Left lobe of liver (tissue), 2 donors: ENCODE measurements at places on chromosomes 7 and 10. TPM values are rescaled to one million over a fixed set of nuclear protein-coding genes. Genes with fewer than 3 reads are reported as not detected.

The MBL2 gene
- total RNA-seq, result 108 TPM

DNA sequence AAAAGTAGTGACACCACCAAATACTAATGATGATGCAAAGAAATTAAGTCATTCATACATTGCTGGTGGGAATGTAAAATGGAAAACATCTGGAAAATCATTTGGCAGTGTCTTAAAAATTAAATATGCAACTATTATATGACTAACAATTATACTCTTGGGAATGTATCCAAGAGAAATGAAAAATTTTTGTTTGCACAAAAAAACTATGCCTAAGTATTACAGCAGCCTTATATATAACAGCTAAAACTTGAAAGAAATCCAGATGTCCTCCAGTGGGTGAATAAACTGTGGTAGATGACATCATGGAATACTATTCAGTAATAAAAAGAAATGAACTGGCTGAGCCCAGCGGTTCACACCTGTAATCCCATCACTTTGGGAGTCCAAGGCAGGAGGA lies 132.0 kb downstream of the NEBL start:
- DNase-seq, result no peak

DNA sequence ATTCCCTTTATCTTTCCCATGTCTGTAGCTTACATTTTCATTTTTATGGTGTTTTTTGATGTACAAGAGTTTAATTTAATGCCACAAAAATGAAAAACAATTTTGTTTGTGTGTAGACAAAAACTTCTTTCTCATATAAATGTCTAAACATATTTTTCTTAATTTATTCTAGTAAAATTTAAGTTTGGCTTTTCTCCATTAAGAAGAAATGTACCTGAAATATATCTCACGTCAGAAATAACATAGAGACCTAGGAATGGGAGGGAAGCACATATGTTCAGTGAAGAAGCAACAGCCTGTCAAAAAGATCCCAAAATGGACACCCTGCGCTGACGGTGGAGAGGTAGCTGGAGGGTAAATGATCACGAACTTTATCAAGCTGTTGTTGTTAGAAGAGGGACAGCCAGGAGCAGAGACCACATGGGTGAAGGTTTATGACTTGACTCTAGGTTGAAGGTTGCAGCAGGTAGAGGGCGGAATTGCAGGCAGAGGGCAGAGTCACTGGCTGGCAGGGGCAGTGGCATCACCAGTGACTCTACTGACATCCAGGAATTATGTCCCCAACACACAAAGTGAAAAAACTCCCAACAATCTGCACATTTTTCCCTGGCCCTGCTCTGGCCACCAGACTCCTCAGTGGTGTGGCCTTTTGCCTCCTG lies 225.9 kb upstream of the PRSS58 start:
- DNase-seq, result no peak

DNA sequence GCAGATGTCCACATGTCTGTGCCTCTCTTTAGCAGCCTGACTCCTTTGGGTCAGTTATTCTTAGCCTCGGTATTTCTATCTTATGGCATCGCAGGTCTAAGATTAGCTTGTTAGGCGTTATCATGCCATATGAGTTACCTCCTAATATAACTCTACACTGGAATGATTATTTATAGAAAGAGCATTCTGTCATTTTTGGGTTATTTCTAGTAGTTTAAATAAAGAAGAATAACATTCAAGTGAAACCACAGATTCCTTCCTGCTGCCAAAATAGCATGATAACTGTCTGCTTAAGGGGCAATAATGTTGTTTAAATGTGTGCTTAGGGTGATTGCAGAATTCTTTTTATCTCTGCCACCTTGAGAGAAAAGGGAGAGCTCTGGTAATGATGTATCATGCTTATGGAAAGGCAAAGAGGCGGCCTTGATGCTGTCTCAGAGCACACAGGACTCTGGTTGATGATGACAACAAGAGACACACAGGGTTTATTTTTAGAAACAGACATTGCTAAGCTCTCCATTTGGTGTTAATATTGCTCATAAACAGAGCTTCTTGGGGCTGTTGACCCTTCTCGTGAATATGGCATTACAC lies 10.4 kb downstream of the HDAC9 start:
- DNase-seq, result no peak

DNA sequence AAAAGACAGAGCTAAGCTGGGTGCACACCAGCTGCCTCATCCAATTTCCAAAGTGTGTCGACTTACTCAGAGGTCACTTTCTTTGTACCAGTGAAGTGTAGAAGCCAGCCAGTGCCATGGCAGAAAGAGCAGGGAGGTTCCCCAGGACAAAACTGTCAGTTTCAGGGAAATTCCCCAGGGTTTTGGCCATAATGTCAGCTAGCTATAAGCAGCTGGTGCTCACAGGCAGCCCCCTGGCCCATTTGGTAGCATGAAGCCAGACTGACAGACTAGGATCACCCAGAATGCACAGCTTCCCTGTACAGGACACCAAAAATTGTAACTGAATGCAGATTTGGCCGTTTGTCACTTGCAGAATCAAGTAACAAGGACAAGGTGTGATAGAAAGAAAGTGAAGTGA lies 28.6 kb downstream of the MRPL32 start:
- no peak for DNase-seq

The CCSER2 gene
- 13.9 TPM for total RNA-seq

- no peak for DNase-seq
Measured at GRCh38 chr7:129238546-129238945, 13.7 kb downstream of the AHCYL2 start.

GRCh38 chr7:21192657-21193056 lies 235.2 kb upstream of the SP4 start:
- no peak for DNase-seq

The SPDYE16 gene
- 0.13 TPM for total RNA-seq

DNA sequence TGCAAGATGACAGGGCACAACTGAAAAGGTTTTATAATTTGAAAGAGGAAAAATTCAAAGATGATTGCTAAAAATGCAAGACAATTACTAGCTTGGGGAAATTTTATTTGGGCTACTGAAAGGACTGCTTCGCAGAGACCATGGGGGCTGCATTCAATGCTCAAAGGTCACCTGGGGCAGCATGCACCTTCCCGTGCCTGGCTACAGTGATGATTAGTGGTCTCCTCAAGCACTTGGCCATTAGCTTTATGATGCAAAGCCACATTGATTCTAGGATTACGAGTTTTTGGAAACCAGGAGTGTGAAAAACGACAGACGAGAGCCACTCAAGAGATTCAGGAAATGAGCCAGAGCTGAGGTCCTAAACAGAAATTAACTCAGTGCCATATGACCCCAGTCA lies 764.6 kb downstream of the PHTF2 start:
- DNase-seq, result no peak

GRCh38 chr7:100609958-100610357 lies 2.4 kb upstream of the MOSPD3 start:
- DNase-seq, result no peak

GRCh38 chr10:83012866-83013265 lies 1126.4 kb upstream of the GHITM start:
- no peak for DNase-seq

The TMEM270 gene
- not detected for total RNA-seq

DNA sequence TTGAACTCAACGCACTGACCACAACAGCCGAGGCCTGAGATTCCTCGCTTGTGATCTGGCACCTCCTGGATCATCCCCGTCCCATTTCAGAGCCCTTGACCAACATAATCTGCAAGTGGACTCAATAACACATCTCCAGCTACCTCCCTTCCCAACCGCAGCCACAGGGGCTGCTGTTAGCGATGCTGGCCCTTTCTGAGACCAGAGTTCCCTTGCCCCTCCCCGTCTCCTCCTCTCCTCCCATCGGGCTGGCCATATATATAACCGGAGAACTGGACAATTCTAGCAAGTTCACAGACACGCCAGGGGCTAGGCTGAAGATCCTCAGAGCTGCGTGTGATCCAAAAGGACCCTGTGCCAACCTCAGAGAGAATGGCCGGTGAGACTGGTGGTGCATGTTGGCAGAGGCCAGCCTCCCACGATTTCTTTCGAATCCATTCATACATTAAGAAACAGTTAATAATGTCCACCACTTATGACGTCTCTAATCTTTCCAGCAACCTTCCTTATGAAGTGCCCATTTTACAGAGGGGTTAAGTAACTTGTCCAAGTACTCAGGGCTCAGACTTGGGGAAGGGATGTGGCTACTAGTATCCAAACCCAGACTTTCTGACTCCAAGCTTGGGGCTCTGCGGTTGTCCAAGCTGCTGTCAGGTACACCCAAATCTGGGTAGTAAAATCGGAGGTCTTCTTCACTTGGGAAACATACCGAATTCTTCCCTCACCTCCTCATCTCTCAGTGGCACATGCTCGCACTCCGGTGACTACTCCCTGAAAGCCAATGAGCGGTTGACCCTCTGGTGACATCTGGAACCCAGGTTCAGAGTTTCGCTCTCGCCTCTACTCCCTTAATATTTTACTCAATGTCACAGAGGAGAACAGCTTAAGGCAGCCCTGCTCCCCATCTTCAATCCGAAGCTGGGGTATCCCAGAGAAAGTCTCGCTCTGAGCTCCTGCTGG lies 11.2 kb upstream of the FEZF1 start:
- no peak for DNase-seq

GRCh38 chr10:131871673-131872005 lies 29.2 kb upstream of the PPP2R2D start:
- DNase-seq, result no peak

DNA sequence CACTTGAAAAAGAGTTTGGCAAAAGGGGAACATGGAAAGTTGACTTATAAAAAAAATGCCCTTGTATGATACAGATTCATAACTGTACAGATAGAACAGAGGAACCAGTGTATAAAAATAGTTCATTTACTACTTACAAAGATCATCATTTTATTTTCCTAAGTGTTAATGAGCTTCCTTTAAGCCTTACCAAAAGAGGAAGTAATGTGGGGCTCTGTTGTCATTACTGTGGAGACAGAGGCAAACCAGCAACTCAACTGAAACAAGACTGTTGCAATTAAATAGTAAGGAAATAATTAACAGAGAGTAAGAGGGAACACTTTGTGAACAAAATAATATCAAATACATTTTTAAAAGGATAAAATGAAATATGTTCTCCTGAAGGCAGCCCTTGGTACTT lies 526.2 kb upstream of the ADARB2 start:
- DNase-seq, result no peak

The CPA1 gene
- total RNA-seq, result 16.8 TPM

The LMBR1 gene
- total RNA-seq, result 28.7 TPM
